ENCODE measurements at places on chromosomes 7 and 10. TPM values are rescaled to one million over a fixed set of nuclear protein-coding genes. Genes with fewer than 3 reads are reported as not detected.

SPDYE2B gene
- not detected for total RNA-seq

GRCh38 chr7:73741600-73741999 lies 3.0 kb upstream of the ABHD11 start:
- peaks cover 7% of the 10 kb centered on the region for H3K4me1 ChIP-seq
- H3K4me3 ChIP-seq = no peak overlapping the region
- DNase-seq = no peak

TSPAN13 gene
- 0.76 TPM for total RNA-seq

DNA sequence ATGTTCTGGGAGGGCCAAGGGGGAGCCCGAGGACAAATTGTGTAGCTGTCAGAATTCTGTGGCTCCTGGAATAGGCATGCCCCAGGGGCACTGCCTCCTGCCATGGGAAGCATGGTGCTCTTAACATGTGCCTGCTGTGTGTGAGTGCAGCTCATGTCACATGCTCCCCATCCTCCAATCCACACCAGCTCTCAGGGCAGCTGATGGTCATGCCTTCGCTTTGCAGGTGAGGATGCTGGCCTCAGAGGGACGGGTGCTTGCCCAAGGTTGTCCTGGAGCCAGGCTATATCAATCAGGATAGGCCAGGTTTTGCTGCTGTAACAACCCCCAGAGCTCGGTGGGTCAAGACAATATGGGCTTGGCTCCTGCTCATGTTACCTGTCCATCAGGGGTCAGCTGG lies 303.4 kb downstream of the RPS24 start:
- H3K36me3 ChIP-seq = no peaks in the 10 kb centered on the region
- no peaks in the 10 kb centered on the region for H3K4me1 ChIP-seq
- H3K27me3 ChIP-seq = no peaks in the 10 kb centered on the region
- no peak overlapping the region for H3K27ac ChIP-seq

SBDS gene
- 58.3 TPM for total RNA-seq

- H3K4me1 ChIP-seq = no peaks in the 10 kb centered on the region
- no peak for DNase-seq
- H3K27ac ChIP-seq = no peak overlapping the region
- no peaks in the 10 kb centered on the region for H3K36me3 ChIP-seq
These were observed 177.1 kb upstream of the TRIM24 start for GRCh38 chr7:138282997-138283396.

HOXA5 gene
- total RNA-seq = not detected

DNA sequence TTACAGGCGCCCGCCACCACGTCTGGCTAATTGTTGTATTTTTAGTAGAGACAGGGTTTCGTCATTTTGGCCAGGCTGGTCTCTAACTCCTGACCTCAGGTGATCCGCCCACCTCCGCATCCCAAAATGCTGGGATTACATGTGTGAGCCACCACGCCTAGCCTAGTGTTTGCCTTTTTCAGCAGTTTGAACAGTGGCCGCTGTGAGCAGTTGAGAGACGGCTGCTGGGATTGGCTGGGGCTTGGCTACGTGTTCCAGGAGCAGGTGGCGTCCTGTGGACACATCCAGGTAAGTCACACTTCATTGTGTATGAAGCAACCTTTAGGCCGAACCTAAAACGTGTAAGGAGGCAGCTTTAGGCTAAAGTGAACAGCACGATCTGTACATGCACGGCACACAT lies 231.8 kb upstream of the PITRM1 start:
- H3K27me3 ChIP-seq = no peaks in the 10 kb centered on the region
- H3K4me3 ChIP-seq = no peak overlapping the region
- H3K27ac ChIP-seq = no peak overlapping the region
- peaks cover 4% of the 10 kb centered on the region for H3K4me1 ChIP-seq
- DNase-seq = no peak

DNA sequence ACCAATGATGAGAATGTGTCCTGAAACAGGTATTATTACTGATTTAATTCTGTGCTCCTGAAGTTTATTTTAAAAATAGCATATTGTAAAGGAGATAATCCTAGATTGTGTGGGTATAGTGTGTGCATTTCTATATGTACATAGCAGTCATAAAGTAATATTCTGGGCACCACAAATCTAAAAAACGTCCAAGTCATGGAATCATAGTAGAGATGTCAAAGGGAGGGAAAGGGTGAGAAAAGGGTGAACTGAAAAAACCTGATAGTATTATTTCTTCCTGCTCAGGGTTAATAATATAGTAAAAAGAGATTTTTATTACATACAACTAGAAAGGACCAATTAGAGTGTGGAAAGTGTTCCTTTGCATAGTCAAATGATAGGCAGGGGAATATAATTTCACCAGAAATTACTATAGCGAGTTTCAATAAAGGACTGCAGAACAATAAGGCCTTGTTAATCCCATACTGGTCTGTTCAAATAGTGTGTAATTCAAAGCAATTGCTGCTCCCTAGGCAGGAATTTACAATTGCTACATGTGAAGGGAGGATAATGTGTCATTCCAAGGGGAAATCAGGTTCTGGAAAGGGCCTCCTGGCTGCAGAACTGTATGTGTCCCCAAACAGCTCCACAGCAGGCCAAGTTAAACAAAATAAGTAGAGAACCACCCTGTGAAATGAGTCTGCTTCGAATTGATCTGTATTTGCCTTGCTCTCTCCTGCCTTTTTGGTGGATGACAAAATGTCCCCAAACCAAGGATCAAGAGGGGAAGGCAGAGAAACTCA lies 42.5 kb upstream of the KMT2E start:
- DNase-seq = no peak
- no peak overlapping the region for H3K4me3 ChIP-seq
- no peak overlapping the region for H3K27ac ChIP-seq
- no peaks in the 10 kb centered on the region for H3K27me3 ChIP-seq
- peaks cover 18% of the 10 kb centered on the region for H3K4me1 ChIP-seq

GRCh38 chr7:43585562-43585961 lies 2.7 kb downstream of the STK17A start:
- H3K4me1 ChIP-seq = peaks cover 43% of the 10 kb centered on the region
- peak overlapping the region; percentile 98 for H3K27ac ChIP-seq
- H3K27me3 ChIP-seq = peaks cover 5% of the 10 kb centered on the region

DNA sequence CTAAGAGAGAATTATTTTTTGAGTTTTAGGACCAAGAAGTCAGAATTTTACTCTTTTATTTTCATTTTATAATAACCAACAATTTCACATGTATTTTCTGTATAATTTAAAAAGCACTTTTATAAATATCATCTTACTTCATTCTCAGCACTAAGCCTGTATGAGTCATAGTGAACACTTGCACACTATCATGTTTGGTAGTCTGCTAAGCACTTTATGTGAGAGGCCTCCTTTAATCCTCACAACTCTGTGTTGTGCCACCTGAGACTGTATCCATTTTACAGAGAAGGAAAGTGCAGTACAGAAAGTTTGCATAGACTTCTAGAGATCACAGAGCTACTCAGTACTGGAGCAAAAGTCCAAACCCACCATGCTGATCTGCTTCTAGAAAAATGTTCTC lies 939.6 kb downstream of the NRG3 start:
- H3K4me1 ChIP-seq = no peaks in the 10 kb centered on the region
- DNase-seq = no peak
- no peak overlapping the region for H3K27ac ChIP-seq
- H3K36me3 ChIP-seq = no peaks in the 10 kb centered on the region

OPALIN gene
- total RNA-seq = not detected

PRKG1 gene
- not detected for total RNA-seq

GRCh38 chr10:109996225-109996624 lies 11.6 kb upstream of the ADD3 start:
- no peaks in the 10 kb centered on the region for H3K36me3 ChIP-seq
- no peak overlapping the region for H3K4me3 ChIP-seq
- H3K4me1 ChIP-seq = peaks cover 21% of the 10 kb centered on the region
- no peaks in the 10 kb centered on the region for H3K27me3 ChIP-seq
- no peak overlapping the region for H3K27ac ChIP-seq
